ENCODE measurements at places on chromosomes 1 and 21.

DNA sequence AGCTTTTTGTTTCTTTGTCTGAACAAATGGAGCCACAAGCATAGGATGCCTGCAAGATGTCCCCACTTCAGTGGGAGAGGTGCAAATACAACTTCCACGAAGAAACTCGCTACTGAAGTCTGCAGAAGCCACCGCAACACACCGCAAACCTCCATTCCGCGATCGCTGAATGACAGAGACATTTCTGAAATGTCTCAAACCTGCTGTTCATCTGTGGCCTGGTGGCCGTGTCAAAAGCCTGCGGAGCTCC, 1.0 kb downstream of the TP53BP2 start:
- DNase-seq, result no peak

DNA sequence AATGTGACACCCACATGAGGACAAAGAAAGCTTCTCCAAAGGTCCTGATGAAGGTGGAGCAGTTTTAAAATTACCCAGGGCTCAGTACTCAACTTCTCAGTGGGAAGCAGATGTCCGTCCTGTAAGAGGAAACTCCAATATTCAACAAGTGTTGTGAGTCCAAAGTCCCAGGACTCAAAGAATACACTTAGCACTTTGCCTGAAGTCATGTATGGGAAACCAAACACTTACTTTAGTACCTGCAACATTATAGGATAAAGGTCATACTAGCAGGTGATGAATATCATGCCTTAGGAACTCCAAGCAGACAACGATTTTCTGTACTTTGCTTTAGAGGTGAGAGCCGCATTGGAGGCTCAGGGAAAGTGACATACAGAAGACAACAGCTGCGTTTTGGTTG, 37.2 kb upstream of the ST6GALNAC3 start:
- peak; percentile 10 for DNase-seq

DNA sequence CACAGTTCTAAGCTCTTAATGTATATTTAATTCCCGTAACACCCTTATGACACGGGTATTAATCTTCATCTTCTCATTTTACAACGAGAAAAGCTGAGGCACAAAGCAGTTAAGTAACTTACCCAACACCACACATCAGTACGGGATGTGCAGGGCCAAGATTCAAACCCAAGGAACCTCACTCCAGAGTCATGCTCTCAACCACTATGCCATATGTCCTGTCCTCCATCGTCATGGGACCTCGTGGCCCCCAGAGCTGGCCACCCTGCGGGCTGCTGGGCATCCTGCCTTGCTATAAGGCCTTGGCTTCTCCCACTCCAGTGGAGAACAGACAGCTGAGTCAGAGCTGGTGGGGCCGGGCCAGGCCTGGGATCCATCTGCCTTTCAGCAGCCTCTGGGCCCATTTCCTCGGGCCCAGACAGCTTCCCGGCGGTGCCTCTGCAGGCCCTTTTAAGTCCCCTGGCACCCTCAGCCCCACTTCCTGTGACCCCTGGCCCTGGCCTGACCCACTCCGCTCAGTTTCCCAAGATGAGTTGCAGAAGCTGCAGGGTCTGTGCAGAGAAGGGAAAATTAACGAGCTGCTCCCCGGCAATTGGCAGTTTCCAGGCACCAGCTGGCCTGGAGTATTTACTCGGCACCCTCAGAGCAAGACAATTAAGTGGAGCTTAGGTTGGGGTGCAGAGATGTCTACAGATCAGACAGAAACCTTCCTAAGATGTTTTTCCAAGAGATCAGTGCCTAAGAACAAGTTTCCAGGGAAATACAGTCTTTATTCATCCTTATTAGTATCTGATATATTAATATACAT, 98.2 kb downstream of the EPHB2 start:
- no peak for DNase-seq

DNA sequence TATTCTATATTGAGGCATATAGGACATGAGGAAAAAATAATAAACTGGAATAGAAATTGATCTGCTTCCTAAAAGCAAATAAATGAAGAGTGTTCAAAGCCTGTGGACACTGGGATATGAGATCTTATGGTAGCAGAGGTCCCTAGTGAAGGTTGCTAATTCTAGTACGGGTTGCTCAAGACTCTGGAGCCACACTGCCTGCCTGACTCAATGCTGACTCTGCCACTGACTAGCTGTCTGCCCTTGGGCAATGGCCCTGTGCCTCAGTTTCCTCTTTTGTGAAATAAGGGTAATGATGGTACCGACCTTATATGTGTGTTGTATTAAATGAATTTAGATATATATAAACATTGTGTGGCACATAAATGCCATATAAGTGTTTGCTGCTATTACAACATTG, 59.0 kb upstream of the C1orf53 start:
- DNase-seq, result no peak

DNA sequence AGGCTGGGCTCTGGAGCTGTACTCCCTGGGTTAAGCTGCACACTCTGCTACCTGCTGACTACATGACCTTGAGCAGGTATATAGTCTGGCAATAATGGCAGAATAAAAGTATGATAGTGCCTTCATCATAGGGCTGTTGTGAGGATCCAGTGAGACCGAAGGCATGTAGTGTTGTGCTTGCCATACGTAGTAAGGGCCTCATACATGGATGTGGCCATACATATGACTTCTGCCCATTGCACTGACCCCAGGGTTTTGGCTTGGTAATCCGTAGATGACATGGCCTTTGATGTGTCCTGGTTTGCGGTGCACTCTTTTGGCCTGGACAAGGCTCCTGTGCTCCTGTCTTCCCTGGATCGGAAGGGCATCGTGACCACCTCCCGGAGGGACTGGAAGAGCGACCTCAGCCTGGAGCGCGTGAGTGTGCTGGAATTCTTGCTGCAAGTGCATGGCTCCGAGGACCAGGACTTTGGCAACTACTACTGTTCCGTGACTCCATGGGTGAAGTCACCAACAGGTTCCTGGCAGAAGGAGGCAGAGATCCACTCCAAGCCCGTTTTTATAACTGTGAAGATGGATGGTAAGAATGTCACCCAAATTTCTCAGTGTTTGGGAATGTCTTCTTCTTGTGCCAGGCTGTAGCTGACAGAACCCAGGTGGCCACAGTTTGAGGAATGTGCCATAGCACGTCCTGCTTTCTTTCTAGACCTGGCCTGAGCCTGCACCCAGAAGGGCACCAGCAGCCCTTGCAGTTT, 17.0 kb upstream of the CD101 start:
- no peak for DNase-seq

GRCh38 chr1:99766378-99766800, at the start of gene FRRS1:
Gene FRRS1, minus strand, starts transcription at chr1:99766635. Its CDS starts 17,867 bp downstream, at chr1:99748768.
- peak; percentile 67 for DNase-seq

All from Caco-2 (cell line).